ENCODE measurements at places on chromosomes 13 and 19. TPM values are rescaled to one million over a fixed set of nuclear protein-coding genes. Genes with fewer than 3 reads are reported as not detected.

DNA sequence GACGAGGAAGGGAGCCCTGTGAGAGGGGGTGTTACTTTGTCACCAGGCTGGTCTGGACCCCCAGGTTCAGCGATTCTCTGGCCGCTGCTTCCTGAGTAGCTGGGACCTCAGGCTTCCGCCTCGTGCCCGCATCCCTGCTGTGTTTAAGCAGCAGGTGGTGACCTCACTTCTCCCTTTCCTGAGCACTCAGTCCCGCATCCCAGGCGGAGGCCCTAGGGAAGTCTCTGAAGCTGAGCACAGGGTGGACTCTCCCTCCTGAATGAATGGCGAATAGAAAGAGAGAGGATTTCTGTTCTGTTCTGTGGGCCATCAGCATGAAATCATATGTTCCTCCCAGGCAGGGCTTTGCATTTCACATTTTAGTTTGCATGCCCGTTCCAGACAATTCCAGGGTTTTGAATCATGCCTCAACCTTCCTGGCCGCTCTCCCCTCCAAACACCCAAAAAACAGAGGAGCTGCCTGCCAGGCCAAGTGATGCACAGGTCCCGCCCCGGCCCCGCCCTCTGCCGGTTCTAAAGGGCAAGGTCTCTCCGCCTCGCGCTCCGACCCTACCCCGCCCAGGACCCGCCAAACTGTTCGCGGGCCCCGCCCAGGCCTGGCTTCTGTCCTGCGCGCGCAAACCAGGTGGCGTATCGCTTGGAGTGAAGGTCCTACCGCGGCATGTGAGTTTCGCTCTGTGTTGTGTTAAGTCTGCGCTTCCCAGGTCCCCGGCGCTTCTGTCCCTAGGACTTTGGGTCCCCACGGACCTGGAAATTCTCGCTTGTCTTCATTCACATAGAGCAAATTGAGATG is 35.1 kb upstream of the ZNF808 start:
- no peak for DNase-seq

DNA sequence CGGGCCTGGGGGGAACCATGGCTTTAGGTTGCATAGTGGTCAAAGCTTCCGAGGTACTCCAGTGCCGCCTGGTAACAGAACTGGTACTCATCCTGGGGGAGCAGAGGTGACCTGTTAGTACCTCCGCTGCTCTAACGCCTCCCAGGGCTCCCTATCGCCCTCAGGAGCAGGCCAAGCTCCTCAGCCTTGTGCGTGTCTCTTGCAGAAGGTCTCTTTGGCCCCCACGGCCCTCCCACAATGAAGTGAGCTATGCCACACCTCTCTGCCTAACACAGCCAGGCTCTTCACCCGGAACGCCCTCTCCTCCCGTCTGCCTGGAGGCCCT is 133.9 kb downstream of the PTPRS start:
- no peak for DNase-seq

DNA sequence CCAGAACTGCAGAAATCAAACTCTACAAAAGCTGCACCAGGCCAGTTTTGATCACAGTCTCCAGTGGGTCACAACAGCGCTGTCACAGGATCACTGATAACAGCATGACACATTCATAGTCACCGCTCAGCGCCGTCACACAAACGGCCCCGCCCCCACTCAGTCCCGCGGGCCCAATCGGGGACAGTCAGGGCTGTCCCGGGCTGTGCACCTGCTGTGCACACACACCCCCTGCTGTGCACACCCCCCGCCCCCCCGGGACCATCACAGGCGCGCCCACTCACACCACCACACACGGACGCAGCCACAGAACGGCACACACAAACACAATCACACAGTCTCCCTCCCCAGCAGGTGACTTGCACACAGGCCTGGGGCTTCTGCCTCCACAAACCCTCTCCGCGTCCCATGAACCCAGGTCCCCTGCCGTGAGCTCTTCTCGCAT is 435 bp upstream of the ZNF382 start:
- peak; percentile 83 for DNase-seq

DNA sequence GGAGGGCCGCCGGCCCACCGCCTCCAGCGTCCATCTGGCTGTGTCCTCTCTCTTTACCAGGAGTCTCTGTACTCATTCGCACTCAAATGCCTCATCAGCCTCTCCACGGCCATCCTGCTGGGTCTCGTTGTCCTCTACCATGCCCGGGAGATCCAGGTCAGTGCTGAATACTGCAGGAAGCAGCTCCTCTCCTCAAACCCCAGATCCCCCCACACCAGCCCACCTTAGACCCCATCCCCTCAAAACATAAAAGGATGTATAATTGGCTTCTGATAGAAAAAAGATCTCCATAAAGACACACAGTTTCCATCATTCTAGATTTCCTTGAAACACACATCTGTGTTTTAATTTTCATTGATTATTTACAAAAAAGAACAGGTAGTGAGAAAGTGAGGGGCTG is 8.1 kb downstream of the KCNN1 start:
- no peak for DNase-seq

Gene TNFSF13B
- 4.5 TPM for total RNA-seq

DNA sequence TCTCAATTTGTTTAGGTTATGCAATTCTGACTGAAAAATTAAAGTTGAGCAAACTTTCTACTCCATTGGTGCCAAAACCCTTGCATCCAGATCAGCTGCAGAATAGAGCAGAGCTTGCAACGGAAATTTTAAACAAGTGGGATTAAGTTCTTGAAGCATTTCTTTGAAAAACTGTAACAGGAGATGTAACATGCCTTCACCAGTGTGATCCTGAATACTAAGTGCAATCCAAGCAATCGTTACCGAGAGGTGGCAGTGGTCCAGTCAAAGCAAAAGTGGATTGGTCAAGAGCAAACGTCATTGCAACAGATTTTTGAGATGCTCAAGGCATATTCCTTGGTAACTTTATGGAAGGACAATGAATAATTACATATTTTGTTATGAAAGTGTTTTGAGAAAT is 841.1 kb upstream of the SLITRK5 start:
- DNase-seq = no peak

GRCh38 chr13:90055121-90055520 is 1292.4 kb upstream of the MIR17HG start:
- no peak for DNase-seq

- no peak for DNase-seq
Observed at GRCh38 chr19:46124638-46125115, at the start of gene IGFL3. Gene IGFL3, minus strand, starts transcription at chr19:46124688. Its CDS starts 39 bp downstream, at chr19:46124649.

DNA sequence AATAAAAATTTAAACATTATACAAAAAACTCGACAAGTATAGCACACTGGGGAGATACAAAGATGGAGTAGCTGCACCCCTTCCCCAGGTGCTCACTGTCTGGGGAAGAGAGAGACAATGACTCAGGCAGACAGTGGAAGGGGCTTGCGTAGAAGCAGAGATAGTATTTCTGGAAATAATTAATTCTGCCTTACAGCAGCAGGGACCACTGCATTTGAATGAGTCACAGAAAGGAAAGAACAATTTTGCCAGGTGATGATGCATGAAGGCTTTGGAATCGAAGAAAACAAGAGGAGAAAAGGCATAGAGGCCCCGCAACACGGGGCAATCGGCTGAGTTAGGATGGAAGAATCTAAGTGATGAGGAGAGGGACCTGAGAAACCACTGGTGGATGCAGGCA is 447.4 kb downstream of the EFNB2 start:
- no peak for DNase-seq

Gene FAAP24
- 0.63 TPM for total RNA-seq

Gene F10
- total RNA-seq = 0.77 TPM

GRCh38 chr19:39864118-39864517 is 17.9 kb upstream of the FBL start:
- DNase-seq = no peak

DNA sequence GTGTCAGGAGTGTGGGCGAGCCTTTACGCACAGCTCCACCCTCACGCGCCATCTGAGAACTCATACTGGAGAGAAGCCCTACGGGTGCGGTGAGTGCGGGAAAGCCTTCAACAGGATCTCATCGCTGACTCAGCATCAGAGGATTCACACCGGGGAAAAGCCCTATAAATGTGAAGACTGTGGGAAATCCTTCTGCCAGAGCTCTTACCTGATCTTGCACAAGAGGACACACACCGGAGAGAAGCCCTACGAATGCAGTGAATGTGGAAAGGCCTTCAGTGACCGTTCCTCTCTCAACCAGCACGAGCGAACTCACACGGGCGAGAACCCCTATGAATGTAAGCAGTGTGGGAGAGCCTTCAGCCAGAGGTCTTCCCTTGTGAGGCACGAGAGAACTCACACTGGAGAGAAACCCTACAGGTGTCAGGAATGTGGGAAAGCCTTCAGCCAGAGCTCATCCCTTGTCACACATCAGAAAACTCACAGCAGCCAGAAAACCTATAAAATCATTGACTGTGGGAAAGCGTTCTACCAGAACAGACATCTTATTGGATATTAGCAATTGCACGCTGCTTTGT is 6.9 kb upstream of the ZNF555 start:
- no peak for DNase-seq

DNA sequence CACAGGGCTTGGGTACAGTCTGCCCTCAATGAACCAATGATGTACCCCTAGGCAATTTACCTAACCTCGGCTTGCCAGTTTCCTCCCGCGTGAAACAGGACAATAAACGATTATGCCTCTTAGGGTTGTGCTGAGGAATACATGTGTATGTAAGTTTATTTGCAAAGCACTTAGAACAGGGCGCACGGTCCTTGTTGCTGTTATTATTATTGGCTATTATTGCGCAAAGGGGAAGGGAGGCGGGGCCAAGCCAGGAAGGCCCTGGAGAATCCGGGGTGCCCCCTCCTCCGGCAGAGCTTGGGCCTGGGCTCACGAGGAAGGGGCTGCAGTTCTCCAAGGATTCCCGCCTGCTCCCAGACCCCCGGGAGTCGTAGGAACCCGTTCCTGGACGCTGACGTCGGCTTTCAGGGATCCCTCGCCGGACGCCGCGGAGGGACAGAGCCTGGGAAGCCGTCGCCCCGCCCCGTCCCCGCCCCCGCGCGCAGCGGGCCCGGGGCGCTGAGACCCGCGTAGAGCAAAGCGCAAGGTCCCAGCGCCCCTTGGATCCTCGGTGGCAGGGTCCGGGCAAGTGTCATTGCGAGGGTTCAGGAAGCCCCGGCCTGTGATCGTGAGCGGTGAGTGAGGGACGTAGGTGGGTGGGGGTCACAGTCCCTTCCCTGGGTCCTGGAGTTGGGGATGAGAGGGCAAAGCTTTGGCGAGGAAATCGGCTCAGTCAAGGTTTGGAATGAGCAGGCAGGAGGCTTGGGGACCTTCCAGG is at the start of gene TMEM91:
TMEM91 (plus strand) TSS at position 293 of the 757 bp plus-strand sequence. CDS start 1,777 bp downstream, outside the sequence.
- no peak for DNase-seq

GRCh38 chr19:7852851-7853769 is 21.1 kb downstream of the PRR36 start:
- peak; percentile 61 for DNase-seq

GRCh38 chr19:50341091-50341564 is 12.0 kb upstream of the KCNC3 start:
- DNase-seq = no peak

DNA sequence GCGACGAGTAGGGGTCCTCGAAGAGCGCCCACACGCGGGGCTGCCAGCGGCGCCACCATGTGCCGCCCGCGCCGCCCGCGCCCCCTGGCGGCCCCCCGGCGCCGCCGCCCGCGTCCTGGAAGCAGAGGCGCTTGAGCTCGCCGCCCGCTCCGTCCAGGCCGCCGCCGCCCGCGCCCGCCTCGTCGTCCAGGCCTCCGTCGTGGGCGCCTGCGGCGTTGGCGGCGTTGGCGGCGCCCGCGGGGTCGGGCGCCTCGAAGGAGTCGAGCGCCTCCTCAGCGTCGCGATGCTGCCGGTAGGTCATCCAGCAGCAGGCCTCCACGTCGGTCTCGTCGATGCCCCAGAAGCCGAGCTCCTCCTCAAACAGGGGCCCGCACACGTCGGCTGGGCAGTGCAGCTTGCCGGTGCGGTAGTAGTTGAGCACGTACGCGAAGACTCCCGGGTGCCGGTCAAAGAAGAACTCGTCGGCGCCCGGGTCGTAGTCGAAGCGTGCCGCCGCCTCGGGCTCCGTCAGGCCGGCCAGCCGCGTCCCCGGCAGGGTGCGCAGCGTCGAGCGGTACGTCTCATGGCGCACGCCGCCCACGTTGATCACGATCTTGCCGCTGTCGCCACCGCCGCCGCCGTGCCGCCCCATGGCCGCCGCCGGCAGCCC is 829 bp downstream of the KCNC3 start:
- DNase-seq = peak; percentile 31

All from dorsolateral prefrontal cortex (tissue), 122 donors.